ENCODE measurements at places on chromosomes 2 and 18.
A peak's percentile ranks its signal among the peaks of the same experiment; 100 is the strongest.

DNA sequence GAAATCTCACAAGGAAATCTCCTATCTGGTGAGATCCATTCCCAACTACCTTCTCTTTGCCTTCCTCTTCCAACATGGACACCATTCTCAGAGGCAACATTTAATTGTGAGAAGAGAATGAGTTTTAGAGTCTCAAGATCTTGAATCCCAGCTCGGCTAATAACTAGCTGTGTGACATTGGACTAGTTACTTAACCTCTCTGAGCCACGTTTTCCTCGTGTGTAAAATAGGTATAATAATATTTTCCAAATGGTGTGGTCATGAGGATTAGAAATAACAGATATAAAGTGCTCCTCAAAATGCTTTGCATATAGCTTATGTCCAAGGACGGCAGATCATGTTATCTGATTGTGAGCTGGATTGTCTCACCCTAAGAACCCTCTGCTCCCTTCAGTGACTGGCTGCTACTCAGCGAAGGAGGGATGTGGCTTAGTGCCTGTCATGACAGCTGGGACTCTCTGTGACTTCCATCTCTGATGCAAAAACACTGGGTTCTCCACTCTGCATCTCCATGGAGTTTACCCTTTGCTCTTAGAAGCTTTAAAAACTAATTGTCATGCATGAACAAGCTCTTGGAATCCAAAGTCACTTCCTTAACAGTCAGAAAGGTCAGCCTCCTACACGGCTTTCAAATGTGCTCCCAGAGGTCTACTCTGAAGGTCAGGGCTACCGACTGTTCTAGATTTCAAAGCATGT lies 38.4 kb upstream of the MRPL19 start:
- DNase-seq = no peak

- no peak for DNase-seq
These were observed 9.4 kb upstream of the MOB1A start for GRCh38 chr2:74188018-74188601.

DNA sequence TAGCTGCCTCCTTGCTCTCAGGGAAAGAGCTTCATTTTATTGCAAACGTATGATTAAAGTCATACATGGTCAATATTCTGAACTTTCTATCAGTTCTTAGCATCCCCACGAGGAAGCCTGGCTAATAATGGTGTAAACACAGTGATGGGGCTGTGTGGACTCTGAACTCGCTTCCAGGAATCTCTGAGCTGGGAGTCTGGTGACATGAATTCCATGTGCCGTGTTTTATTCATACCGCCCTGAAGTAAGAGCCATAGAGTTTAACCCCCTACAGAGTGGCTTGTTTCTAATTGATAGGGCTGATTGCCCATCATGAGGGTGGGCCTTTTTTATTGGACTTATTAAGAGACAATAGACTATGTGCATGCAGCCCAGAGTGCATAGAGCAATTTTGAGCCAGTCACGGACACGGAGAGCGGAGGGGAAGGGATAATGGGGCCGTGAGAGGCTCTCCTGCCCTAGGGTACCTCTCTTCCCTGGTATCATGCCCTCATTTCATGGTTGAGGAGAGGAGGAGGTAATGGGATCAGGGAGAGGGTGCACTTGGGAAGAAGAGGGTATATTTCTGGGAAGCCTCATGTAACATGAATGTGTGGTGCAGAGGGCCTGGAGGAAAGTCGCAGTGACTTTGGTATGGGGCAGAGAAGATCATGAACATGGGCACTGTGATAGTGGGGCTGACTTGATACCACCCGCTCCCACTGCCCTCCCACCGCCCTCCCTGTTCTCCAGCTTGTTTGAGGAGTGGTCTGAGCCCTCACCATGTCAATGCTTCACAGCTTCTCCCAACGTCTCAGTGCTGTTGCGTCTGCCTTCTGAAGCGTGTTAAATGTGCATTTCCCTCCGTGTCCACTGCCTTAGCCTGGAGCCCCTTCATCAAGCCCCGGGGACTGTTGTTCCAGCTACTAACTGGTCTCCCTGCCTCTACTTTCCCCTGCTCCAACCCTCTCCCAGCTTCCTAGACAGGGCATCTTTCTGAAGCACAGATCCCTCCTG lies 73.2 kb downstream of the IL1R2 start:
- no peak for DNase-seq

DNA sequence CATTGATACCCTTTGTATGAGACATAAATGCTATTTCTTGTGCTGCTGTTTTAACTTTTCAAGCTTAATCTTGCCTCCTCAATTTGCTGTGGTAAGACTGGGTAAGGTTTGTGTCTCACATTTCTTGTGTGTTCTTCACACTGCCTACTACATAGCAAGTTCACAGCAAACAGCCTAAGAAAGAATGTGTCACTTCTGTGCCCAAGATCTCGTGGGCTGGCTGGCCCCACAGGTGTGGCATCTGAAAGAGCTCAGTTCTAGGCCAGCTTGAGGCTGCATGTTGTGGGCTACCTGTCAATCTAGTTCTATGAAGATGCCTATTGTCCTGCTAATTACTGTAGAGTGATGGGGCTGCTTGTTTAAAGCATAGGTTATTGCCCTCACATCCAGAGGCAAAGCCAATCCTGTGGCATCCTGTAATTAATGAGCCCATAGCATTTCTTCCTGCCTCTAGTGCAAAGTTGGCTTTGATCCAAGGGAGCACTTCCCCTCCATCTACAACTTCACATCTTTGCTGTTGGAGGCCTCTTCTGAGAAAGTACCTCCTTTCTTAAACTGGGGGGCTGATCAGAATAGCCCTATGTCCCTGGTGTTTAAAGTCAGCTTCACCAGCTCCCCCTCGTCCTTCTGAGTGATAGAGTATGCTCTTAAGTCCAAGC lies 40.9 kb upstream of the ASPRV1 start:
- no peak for DNase-seq

DNA sequence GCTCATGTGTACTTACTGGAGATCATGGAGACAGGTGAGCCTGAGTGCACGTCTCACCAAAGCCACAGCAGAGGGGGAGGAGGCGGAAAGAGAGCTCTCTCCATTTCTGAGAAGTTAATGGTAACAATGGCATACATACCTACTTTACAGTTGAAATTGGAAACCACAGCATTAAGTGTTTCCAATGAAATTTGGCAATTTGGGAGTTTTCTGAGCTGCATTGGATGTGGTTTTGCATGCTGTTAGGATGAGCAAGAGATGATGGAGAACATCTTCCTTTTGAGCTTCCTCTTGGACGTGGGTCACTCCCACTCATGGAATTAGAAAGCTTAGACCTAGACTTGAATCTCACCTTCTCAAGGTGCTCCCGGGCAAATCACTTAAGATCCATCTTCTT lies 25.5 kb upstream of the IL37 start:
- no peak for DNase-seq

DNA sequence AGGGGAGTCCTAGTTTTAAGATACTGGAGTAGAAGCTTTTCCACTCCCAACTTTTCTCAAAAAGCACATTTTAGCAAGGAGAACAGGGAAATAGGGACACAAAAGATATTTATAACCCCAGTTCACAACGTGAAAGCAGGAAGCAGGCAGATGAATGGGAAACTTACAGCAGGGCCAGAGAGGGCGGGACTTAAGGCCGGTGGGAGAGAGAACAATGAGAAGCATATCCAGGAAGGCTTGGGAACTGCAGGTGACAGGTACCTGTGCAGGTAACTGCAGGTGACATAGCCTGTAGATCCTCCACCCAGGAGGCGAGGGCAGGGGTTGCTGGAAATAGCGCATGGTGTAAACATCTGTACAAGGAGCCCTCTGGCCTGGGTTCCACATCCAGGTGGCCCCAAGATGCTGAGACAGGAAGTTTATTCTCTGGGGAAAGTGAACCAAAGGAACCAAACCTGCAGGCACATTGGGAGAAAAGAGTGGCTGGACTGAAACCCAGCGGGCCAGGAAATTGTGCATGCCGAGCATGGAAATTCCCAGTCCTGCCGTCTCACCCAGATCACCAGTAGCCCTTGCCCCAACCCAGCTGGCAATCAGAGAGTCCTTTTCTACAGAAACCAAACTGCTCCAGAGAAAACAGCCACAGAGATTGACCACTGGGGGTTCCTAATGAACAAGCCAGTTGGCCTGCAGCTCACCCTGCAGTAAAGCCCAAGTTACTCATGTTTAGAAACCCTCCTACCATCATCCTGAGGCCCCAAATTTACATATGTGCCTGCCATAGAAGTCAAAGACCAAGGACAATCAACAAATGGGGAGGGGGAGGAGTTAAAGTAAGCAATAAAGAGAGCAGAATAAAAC lies 24.3 kb upstream of the COL6A3 start:
- no peak for DNase-seq

- no peak for DNase-seq
These were observed 509.7 kb downstream of the TDRD15 start for GRCh38 chr2:21633466-21633865.

DNA sequence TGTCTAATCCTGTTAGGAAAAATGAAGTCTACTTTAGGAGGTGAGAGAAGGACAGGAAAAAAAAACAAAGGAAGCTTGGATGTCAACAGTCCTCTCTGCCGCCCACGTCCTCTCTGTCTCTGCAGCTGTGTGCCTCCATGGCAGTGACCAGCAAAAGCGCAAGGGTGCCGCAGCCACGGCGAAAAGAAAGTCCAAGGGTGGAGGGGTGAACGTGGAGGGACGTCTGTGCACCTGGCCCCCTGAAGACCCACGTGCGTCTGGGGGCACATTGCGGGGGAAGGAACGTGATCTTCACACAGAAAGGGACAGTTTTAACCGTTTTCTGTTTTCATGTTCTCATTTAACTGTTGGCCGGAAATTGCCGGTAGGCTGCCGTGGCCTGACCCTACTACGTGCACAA lies 152.7 kb downstream of the MBP start:
- no peak for DNase-seq

GRCh38 chr18:59665057-59666006 lies 31.9 kb downstream of the CCBE1 start:
- no peak for DNase-seq

DNA sequence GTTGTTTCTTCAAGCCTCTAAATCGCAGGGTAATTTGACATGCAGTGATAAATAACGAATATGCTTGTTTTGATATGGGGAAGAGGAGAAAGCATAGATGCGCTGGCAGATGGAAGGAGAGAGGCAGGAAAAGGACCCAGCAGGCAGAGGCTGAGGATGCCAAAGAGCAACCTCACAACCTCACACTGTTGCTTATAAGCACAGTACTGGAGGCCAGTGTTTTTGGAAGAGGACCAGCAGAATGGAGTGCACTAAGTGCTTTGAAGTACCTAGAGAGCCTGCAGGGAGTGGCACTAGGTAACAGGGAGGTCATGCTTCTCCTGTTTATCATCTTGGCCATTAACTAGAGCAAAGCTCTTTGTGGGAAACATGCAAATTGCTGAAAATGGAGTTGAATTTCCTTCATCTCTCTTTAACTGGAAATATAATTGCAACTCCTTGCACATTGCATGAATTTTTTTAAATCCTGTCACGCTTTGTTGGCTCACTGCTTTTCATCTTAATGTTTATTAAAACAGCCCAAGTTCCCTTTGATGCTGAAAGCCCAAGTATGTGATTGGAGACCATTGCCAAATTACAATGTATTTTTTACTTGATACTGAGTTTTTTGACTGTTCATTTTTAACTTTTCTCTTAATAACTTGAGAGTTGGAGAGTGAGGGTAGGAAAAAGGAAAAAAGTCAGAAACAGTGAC lies 236.4 kb downstream of the LRRTM1 start:
- DNase-seq = no peak

GRCh38 chr2:215833531-215834162 lies 179.7 kb downstream of the MREG start:
- DNase-seq = no peak

- DNase-seq = no peak
These were observed 21.4 kb upstream of the KCNS3 start for GRCh38 chr2:17857021-17857420.

GRCh38 chr2:118046634-118047210 lies 32.9 kb upstream of the CCDC93 start:
- DNase-seq = no peak

- peak; percentile 9 for DNase-seq
These were observed 45.2 kb upstream of the ST3GAL5 start for GRCh38 chr2:85933753-85934594.

DNA sequence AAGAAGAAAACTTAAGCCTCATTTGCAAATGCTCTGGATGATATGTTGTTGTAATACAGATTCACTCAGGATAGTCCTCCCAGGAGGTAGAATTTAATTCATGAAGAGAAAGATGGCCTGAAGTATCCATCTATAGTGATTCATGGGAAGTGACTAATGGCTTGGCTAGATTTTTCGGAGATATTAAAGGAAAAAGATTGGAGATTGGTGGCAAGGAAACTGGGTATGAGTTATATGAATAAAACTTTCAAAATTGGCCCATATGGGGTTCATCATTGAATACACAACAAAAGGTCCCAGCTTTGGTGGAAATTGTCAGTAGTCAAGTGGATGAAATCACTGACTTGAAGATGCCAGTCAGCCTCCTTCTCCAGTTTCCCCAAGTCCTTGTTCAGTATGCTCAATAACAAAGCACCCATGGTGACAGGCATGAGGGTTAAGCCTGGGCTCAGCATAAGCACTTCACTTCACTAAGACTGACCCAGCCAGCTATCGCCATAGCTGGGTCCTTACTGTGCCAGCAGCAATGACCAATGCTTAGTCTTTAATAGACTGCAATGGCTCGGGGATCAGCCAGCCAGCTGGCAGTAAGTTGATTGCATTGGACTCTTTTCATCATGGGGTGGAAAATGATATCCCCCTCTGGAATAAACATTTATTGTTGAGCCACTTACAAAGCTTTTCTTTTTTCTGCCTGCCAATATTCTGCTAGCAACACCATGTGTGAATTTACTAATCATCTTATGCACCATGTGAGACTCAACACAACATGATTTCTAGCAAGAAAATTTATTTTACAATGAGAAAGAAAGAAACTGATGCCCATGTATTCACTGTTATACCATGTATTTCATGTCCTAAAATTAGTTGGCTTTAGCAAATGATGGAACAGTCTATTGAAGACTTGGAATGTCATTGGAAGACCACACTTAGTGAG lies 176.6 kb upstream of the TACR1 start:
- no peak for DNase-seq

DNA sequence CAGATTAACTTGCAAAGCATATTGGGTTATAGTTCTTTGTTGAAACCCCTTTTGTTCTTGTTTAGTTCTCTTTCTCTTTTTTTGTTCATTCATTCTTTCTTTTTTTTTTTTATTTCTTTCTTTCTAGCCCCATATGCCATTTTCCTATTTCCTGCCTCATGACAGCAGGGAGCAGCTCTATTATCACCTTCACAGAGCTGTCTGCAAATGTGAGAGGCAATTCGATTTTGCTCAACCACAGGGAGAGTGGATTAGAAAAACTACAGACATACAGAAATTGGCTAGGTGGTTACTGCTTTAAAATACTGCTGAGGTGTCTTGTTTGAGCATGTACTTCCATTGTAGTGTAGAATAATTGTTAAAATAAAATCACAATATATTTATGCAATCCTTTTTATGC lies 44.2 kb upstream of the TBR1 start:
- DNase-seq = no peak

- DNase-seq = peak; percentile 49
These were observed 6.4 kb upstream of the PSD4 start for GRCh38 chr2:113167115-113167932.

DNA sequence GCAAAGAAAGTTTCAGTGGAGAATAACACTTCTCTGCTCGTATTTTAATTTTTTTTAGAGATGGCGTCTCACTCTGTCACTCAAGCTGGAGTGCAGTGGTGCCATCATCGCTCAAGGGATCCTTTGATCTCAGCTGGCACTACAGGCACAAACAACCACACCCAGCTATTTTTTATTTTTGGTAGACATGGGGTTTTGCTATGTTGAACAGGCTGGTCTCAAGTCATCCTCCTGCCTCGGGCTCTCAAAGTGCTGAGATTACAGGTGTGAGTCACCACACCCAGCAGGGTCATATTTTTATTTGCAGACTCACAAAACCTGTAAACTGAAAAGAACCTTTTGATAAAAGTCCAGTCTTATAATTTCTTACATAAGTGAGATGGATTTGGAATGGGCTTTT lies 2.6 kb downstream of the TRAK2 start:
- DNase-seq = peak; percentile 28

- DNase-seq = no peak
These were observed 161.4 kb downstream of the METTL4 start for GRCh38 chr18:2409906-2410305.
